Left lung (tissue), 14 donors: ENCODE measurements at places on chromosomes 3 and 15. TPM values are rescaled to one million over a fixed set of nuclear protein-coding genes. Genes with fewer than 3 reads are reported as not detected.

- no peak overlapping the region for H3K4me3 ChIP-seq
- no peak for DNase-seq
- H3K36me3 ChIP-seq = no peaks in the 10 kb centered on the region
- H3K27me3 ChIP-seq = no peaks in the 10 kb centered on the region
Observed at GRCh38 chr3:134658555-134658954, 7.7 kb upstream of the KY start.

DNA sequence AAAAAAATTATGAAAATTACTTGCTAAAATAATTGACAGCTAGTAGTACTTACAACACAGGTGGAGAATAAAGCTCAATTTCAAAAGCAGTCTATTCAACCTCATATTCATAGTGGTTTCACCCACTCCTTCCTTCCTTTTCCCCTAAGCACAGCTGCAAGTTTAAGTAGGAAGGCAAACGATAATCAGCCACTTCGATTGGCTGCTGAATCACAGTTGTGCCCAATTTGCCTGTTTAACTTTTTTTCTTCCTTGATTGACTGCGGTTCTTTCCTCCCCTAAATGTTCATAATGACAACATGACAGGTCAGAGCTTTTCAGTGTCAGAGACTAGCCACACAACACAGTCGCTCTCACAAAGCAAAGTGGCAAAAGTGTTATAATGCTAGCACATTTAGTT lies 468.0 kb upstream of the GBE1 start:
- H3K27me3 ChIP-seq = no peaks in the 10 kb centered on the region
- DNase-seq = no peak
- no peak overlapping the region for H3K4me3 ChIP-seq
- no peak overlapping the region for H3K27ac ChIP-seq
- H3K4me1 ChIP-seq = no peaks in the 10 kb centered on the region

GRCh38 chr3:180433152-180433551 lies 168.8 kb upstream of the TTC14 start:
- no peak for DNase-seq
- no peaks in the 10 kb centered on the region for H3K27me3 ChIP-seq

DNA sequence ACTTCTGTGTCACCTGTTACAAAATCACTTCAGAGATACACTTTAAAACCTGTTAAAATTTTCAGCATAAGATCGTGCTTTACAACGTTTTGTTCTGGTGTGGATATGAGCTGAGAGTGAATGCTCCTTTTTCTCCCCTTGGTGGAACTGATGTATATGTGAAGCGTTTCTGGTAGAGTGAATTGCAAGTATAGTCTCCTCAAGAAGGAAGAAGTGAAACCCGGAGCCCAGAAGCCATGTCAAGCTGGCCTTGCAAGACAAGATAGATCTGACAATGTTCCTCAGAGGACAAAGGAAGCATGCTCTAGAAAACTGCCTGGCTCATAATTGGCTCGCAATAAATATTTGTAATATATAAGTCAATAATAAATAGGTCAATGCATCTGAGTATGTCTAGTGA lies 23.6 kb downstream of the SERPINI2 start:
- H3K36me3 ChIP-seq = no peaks in the 10 kb centered on the region
- no peak for DNase-seq
- H3K27me3 ChIP-seq = no peaks in the 10 kb centered on the region
- H3K27ac ChIP-seq = no peak overlapping the region
- H3K4me1 ChIP-seq = no peaks in the 10 kb centered on the region

SLC12A1 gene
- 0.26 TPM for polyA plus RNA-seq

DNA sequence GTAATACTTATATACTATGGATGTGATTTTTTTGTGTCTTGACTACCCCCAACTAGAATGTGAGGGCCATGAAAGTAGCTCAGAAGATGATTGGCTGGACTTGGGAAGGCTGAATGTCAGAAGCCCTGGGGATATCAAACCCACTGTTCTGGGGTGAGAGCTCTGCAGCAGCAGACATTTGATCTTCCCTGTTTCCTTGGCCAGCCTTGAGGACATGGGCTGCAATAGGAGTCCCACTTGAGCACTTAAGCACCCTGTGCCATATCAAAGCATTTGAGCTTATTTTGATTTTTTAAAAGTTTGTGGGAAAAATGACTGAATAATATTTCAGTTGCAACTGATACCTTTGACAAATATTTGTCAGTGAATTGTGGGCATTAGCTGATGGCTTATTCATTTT lies 21.7 kb downstream of the GTF2E1 start:
- DNase-seq = no peak
- no peaks in the 10 kb centered on the region for H3K36me3 ChIP-seq
- no peak overlapping the region for H3K27ac ChIP-seq
- H3K27me3 ChIP-seq = no peaks in the 10 kb centered on the region

- no peaks in the 10 kb centered on the region for H3K4me1 ChIP-seq
- H3K27me3 ChIP-seq = no peaks in the 10 kb centered on the region
- H3K36me3 ChIP-seq = no peaks in the 10 kb centered on the region
- DNase-seq = no peak
- H3K4me3 ChIP-seq = no peak overlapping the region
- no peak overlapping the region for H3K27ac ChIP-seq
Observed at GRCh38 chr3:168859574-168859973, 763.9 kb upstream of the GOLIM4 start.

DNA sequence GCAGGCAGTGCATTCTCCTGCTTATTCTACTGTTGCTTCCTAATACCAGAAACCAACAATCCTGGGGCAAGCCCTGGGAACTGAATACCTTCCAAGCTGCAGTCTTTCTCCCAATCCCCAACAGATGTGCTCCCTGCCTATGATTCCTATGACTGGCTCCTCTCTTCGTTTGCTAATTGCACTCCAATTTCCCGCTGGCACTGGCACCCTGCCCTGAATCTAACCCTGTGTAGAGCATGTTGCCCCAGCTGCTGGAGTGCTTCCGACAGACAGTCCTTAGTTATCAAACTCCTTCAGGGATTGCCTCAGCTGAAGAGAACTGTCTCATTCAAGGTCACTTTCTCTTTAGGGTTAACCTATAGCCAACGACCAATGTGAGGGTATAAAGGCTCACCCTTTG lies 214.1 kb downstream of the NECTIN3 start:
- H3K4me1 ChIP-seq = no peaks in the 10 kb centered on the region
- no peaks in the 10 kb centered on the region for H3K27me3 ChIP-seq
- no peak overlapping the region for H3K27ac ChIP-seq
- H3K36me3 ChIP-seq = no peaks in the 10 kb centered on the region
- no peak overlapping the region for H3K4me3 ChIP-seq

GRCh38 chr3:38454884-38455638 lies 1.4 kb downstream of the ACVR2B start:
- no peaks in the 10 kb centered on the region for H3K27me3 ChIP-seq
- peak overlapping the region; percentile 80 for H3K27ac ChIP-seq
- DNase-seq = peak; percentile 51
- H3K4me1 ChIP-seq = peaks cover 14% of the 10 kb centered on the region
- peak overlapping the region; percentile 77 for H3K4me3 ChIP-seq

SLC9A9 gene
- polyA plus RNA-seq = 19.6 TPM

DNA sequence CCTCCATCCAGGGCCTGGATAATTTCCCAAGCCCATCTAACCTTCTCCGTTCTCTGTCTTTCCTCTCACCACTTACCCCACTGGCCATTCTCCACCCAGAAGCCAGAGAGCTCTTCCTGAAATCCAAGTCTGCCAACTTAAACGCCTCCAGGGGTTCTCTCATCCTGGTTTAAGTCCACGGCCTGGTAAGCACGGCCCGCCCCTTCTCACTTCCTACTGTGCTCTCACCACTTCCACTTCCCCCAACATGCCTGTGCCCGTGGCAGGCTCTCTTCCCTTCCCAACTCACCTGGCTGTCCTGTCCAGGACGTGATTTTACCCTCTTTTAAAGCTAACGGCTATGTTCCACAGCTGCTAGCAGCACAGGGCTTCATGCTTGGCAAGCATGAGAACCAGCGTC lies 1.7 kb upstream of the CX3CR1 start:
- H3K27me3 ChIP-seq = no peaks in the 10 kb centered on the region
- no peak for DNase-seq
- no peak overlapping the region for H3K27ac ChIP-seq
- no peaks in the 10 kb centered on the region for H3K36me3 ChIP-seq
- no peaks in the 10 kb centered on the region for H3K4me1 ChIP-seq
